ENCODE measurements at places on chromosomes 3 and 15. TPM values are rescaled to one million over a fixed set of nuclear protein-coding genes. Genes with fewer than 3 reads are reported as not detected.

DNA sequence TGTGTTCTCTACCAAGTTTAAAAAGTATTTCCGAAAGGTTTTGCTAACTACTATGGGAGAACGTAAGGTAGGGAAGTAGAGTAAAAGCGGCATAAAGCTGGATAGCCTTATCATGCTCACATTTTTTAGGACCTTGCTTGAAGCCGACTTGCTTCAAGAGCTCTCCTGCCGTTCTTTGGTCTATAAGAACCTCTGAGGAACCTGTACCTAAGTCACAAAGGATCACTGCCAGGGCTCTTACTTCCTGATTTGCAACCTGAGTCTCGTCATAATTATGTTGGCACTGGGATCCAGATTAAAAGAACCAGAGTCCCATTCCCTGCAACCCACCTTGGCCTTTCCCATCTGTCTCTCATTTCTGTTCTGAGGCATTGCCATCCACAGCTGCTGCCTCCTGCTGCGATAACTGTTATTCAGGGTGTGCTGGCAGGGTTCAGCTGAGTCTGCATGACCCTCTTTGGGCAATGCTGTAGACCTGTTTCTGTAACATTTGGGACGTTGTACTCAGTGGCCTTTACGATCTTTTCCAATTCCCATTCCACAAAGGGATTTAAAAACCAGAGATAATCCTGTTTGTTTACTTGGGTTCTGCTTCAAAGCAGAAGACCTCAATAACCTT lies 131.0 kb upstream of the UMPS start:
- no peaks in the 10 kb centered on the region for H3K36me3 ChIP-seq
- H3K4me1 ChIP-seq, result peaks cover 3% of the 10 kb centered on the region
- no peak for DNase-seq
- no peak overlapping the region for H3K4me3 ChIP-seq

DNA sequence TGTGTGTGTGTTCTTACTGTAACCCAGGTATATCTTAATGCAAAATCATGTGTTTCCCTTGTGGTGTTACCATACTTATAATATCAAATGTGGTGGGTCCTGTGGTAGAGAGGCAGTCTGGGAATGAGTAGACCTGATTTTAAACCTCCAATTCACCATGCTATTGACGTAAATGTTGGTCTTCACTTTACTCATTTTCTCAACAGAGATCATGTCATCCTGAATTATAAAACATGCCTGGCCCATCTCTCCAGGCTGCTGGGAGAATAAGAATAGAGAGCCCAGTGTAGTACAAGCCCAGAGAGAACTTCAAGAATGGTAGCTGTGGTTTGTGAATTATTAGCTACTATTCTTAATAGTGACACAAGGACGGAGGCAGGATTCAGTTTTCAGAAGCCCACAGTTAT lies 88.1 kb downstream of the MBNL1 start:
- H3K27me3 ChIP-seq, result no peaks in the 10 kb centered on the region
- H3K4me1 ChIP-seq, result peaks cover 53% of the 10 kb centered on the region

- H3K27ac ChIP-seq, result no peak overlapping the region
- H3K4me1 ChIP-seq, result no peaks in the 10 kb centered on the region
- H3K4me3 ChIP-seq, result no peak overlapping the region
- H3K27me3 ChIP-seq, result no peaks in the 10 kb centered on the region
- peaks cover 34% of the 10 kb centered on the region for H3K36me3 ChIP-seq
Measured at GRCh38 chr3:12910356-12911099, 69.2 kb upstream of the RPL32 start.

DNA sequence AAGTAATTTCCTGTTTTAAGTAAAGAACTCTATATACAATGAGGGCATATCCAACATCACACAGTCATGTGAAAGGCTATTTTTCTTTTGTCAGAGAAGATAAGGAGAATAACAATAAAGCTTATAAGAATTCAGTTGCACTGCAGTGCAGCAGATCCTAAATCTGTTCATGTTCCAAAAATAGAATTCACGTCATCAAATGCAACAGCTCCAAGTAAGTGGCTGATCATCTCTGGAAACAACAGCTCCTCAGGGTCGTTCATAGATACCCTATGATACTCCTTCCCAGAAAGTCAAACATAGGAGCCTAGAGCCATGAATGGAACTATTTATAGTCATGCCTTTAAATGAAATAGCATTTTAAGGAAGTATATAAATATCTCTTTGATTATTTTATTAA lies 100.2 kb downstream of the FMN1 start:
- H3K27ac ChIP-seq, result peak overlapping the region; percentile 70
- no peak for DNase-seq
- peaks cover 58% of the 10 kb centered on the region for H3K4me1 ChIP-seq
- no peaks in the 10 kb centered on the region for H3K27me3 ChIP-seq
- H3K4me3 ChIP-seq, result no peak overlapping the region

Gene REC114
- total RNA-seq, result not detected

DNA sequence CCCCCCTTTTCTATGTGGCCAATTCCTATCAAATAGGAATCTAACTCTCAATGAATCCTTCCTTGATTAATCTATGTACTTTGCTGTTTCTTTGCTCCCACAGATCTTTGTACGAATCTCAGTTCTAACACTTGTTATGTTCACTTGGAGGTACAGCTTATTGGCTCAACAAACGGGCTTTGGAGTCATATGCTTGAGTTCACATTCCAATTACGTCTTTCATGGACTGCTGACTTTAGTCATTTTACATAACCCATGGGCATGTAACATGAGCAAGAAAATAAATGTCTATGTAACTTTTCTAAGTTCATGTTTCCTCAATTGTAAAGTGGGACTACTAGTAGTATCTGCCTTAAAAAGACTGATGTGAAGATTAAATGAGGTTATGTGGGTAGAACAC lies 123.2 kb upstream of the TBC1D5 start:
- H3K27me3 ChIP-seq, result no peaks in the 10 kb centered on the region
- DNase-seq, result no peak
- H3K4me3 ChIP-seq, result no peak overlapping the region
- no peak overlapping the region for H3K27ac ChIP-seq
- H3K4me1 ChIP-seq, result no peaks in the 10 kb centered on the region

Gene GPR62
- not detected for total RNA-seq

- H3K27me3 ChIP-seq, result peaks cover 14% of the 10 kb centered on the region
- peak; percentile 21 for DNase-seq
- peak overlapping the region; percentile 79 for H3K4me3 ChIP-seq
- H3K4me1 ChIP-seq, result peaks cover 20% of the 10 kb centered on the region
- H3K36me3 ChIP-seq, result no peaks in the 10 kb centered on the region
- no peak overlapping the region for H3K27ac ChIP-seq
Measured at GRCh38 chr3:115513416-115513800, 109.9 kb upstream of the GAP43 start.

- peaks cover 68% of the 10 kb centered on the region for H3K4me1 ChIP-seq
- peak overlapping the region; percentile 5 for H3K4me3 ChIP-seq
- no peaks in the 10 kb centered on the region for H3K36me3 ChIP-seq
- H3K27me3 ChIP-seq, result no peaks in the 10 kb centered on the region
- peak overlapping the region; percentile 88 for H3K27ac ChIP-seq
- DNase-seq, result no peak
Measured at GRCh38 chr3:192887047-192887446, 30.6 kb downstream of the MB21D2 start.

- peaks cover 8% of the 10 kb centered on the region for H3K4me1 ChIP-seq
- H3K27ac ChIP-seq, result no peak overlapping the region
- H3K27me3 ChIP-seq, result no peaks in the 10 kb centered on the region
Measured at GRCh38 chr3:187973977-187974870, 179.7 kb upstream of the LPP start.

GRCh38 chr3:149077628-149078027 lies 8.7 kb downstream of the HLTF start:
- peaks cover 21% of the 10 kb centered on the region for H3K36me3 ChIP-seq
- H3K27ac ChIP-seq, result no peak overlapping the region
- H3K27me3 ChIP-seq, result no peaks in the 10 kb centered on the region
- no peak for DNase-seq
- H3K4me3 ChIP-seq, result no peak overlapping the region

DNA sequence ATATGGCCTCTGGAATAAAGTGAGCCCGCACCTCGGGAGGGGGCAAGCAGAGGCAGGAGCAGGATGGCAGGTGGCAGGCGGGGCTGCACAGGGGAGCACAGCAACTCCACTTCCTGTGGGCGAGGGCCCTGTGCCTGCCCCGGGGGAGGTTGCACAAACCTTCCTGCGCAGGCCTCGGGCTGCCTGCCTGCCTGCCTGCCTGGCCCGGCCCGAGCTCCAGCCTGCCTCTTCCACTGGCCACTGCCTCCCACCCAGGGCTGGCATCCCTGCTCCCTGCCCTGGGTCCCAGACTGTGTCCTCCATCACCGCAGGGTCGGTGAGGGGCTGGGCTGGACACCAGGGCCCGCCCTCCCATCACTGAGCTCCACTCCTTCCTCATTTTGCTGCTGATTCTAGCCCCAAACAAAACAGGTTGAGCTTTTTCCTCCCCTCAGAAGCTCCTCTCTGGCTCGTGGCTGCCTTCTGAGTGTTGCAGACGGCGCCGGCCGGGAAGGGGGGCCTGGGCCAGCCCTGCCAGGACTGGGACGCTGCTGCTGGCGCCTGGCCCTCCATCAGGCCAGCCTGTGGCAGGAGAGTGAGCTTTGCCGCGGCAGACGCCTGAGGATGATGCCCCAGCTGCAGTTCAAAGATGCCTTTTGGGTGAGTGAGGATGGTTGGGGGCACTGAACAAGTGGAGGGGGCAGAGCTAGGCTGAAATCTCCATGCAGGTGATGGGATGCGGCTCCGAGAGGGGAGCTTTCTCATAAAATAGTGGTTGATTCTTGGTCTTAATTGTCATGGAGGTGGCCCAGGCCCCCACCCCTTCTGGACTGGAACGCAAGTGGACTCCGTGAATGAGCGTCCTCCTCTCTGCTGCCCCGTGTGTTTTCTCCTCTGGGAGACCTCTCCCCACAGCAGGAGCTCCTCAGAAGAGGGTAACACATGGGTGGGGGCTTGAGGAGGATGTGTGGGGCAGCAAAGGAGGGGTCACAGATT lies at the start of gene PSTPIP1:
PSTPIP1 (plus strand) TSS at position 156 of the 975 bp plus-strand sequence; CDS start at position 604, 448 bp downstream.
- H3K4me3 ChIP-seq, result no peak within 1 kb of the TSS
- H3K27me3 ChIP-seq, result no peaks in the 10 kb centered on the region
- DNase-seq, result peak; percentile 71

DNA sequence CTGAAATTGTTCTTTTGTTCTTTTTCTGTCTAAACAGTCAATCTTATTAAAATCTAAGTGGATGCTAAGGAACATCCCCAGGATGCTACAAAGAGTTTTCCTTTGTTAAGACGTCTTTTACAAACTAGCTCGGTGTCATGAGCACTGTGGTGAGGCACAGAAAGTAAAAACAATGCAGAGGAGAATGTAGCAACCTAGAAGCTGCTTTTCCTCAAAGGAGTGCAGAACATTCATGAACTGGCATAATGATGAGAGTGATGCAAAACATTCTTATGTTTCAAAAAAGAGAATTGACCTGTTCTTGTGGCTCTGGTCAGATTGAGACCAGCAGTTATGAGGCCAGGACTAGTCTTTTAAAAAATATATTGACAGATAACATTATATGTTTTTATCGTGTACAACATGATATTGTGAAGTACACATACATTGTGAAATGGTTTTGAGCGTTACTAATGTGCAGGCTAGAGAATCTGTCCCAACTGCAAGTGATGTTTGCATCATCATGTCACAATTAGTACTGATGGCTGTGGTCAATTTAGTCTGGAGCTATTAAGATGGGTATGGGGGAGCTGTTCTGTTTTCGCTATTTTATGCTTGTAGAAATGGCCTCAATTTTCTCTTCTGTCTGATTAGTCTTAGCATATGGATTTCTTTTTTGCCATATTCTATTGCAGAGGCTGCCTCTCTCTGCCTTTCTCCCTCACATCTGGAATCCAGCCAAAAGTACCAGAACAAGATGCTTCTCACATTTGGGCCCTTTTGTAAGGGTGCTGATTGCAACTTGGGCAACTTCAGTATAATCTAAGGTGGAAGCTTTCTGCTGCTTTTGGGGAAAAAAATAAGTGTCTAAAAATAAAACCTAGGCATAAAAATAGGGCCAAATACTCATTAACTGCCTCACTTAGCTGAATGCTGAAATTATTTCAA lies 50.2 kb downstream of the HHLA2 start:
- peaks cover 3% of the 10 kb centered on the region for H3K27me3 ChIP-seq
- H3K27ac ChIP-seq, result no peak overlapping the region
- no peaks in the 10 kb centered on the region for H3K36me3 ChIP-seq
- H3K4me1 ChIP-seq, result no peaks in the 10 kb centered on the region

DNA sequence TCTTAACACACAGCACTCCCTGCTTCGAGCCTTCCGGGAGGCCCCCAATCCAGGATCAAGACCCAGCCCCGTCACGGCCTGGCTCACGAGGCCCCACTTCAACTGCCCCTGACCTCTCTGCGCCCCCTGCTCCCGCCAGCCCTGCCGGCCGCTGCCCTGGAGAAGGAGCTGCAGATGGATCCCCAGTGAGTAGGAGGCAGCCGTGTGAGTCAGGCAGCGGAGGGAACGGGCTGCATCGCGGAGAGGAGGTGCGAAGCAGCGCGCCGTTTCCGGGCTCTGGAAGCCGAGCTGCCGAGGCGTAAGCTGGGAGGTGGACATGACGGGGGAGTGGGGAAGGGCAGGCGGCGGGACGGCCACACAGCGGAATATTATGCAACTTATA lies 133.4 kb downstream of the TPRA1 start:
- no peaks in the 10 kb centered on the region for H3K36me3 ChIP-seq
- H3K27me3 ChIP-seq, result peaks cover 42% of the 10 kb centered on the region
- DNase-seq, result peak; percentile 96
- no peak overlapping the region for H3K27ac ChIP-seq

DNA sequence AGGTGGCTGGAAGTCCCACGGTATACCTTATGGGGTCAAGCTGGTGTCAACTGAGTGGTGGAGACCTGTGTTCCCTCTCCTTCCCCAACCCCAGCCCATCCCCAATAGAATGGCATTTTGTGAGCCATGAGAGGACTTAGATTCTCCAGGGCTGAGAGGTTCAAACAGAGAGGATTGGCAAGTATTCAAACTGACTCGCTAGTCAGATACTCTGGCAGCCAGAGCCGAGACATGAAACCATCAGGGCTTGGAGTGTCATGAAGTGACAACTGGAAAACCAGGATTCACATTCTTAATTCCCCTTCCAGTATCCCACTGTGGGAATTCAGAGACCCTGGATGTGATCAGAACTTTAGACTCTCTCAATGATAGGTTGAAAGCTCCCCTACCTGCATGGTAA lies 159.4 kb upstream of the SNTN start:
- no peaks in the 10 kb centered on the region for H3K4me1 ChIP-seq
- no peak for DNase-seq
- no peaks in the 10 kb centered on the region for H3K27me3 ChIP-seq
- no peak overlapping the region for H3K4me3 ChIP-seq
- H3K27ac ChIP-seq, result no peak overlapping the region

DNA sequence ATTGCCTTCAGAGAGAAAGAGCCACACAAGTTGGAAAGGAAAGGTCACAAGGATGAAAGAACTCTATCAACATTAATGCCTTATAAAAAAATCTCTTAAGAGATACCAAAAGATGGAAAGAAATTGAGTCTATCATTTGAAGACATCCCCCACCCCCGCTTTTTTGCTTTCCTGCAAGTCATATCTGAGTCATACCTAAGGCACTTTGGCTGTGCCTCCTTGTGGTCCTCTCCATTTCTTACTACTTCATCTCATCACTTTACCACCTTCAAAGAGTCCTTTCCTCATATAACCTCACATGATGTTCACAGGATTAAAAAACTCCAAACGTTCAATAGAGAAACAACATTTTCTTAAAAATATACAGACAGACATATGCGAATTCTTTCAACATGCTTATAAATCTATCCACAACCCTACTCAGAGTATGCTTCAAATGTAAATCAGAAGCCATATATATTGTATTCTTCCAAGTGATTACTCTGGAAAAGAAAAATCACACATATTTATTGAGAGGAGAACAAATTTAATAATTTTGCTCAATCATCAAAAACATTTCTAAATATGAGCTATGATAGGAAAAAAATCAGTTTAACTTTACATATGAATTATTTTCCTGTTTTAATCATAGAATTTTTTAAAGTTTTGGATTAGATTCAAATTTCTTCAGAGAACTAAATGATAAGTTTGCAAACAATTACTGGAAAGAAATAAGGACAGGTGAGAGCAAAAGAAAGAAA lies 1003.9 kb upstream of the CFAP20DC start:
- H3K36me3 ChIP-seq, result no peaks in the 10 kb centered on the region
- no peaks in the 10 kb centered on the region for H3K4me1 ChIP-seq
- H3K4me3 ChIP-seq, result no peak overlapping the region
- no peaks in the 10 kb centered on the region for H3K27me3 ChIP-seq
- DNase-seq, result no peak
- H3K27ac ChIP-seq, result no peak overlapping the region

Data from osteoblast (primary cell).